EL (cell line): ENCODE measurements at places on chromosomes 5 and 9.
A peak's percentile ranks its signal among the peaks of the same experiment; 100 is the strongest.

DNA sequence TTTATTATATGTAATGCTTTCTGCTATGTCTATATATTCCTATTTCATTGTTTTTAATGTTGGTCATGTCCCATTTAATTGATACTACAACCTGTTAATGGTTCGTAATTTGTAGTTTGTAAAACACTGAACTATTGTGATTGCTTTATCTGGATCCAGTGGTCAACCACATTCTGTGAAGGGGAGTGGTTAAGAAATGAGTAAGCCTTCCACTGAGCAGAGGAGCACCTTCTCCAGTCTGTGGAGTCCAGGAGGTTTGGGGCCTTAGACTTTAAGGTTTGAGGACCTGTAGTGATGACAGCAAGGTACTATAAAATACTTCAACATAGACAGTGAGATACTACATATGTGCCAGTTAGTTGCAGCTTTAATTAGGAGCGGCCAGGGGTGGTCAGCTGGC, 67.7 kb upstream of the RAD23B start:
- peak; percentile 64 for DNase-seq

- peak; percentile 17 for DNase-seq
Observed at GRCh38 chr5:96093890-96094381, 132.3 kb upstream of the ELL2 start.

- DNase-seq = no peak
Observed at GRCh38 chr5:181109489-181110013, 21.4 kb downstream of the OR2V1 start.

DNA sequence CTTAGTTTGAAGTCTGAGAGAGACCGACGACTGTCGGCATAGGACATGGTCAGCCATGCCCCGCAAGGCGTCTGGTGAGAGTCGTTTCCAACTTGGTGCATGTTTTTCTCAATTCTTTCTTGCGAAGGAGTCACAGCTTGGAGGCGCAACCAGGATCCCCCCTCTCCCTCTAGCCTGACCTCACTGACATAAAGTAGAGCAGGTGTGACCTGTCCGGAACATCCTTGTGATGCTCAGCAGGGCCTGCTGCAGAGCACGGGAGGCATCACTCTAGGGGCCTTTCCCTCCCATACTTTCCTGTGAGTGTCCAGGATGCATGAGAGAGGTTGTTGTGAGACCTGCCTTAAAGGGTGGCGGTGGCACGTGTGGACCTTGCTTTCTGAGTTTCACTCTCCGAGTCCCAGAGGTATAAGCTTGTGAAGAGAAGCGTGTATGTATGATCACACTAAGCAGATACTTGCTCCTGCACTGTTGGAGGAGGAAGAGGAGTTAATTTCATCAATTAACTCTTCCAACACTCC, 5.0 kb downstream of the TENT4A start:
- DNase-seq = no peak

DNA sequence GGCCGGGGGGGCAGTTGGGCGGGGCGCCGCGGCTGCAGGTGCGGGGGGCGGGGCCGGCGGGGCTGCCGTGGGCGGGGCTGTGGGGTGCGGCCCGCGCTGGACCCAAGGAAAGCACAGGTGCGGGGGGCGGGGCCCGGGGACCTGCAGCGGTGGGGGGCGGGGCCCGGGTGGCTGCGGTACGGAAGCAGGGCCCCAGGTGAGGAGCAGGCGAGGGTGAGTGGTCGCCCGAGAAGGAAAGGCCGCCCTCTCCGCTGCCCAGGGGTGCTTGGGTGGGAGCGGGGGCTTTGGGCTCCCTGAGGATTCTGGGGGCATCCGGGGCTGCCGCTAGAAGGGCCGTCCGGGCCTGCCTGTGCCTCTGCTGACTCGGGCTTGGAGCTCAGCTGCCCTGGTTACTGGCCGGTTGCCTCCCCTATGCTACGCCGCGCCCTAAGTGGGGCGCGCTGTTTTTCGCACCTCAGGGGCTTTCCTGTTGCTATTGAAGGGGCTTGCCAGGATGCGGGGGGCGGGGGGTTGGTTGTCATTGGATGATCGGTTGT, 767 bp downstream of the RALGPS1 start:
- no peak for DNase-seq

DNA sequence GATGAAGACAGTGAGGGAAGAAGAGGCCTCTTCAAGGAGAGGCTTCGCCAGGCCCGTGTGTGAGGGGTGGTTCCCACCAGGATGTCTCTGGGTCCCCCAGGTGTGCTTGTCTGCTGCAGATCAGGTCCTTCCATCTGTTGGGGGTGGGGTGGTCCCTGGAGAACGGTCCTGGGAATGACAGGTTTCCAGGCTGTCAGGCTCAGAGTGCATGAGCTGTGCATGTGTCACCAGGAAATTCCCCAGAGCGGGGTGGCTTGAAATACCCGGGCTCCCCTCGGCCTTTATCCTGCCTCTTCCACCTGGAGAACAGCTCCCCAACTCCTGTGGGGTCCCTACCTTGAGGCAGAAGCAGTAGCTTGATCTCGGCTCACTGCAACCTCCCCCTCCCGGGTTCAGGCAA, 118.8 kb downstream of the GAPVD1 start:
- peak; percentile 29 for DNase-seq

- peak; percentile 26 for DNase-seq
Observed at GRCh38 chr9:109894921-109895758, 115.1 kb downstream of the PALM2AKAP2 start.

- DNase-seq = peak; percentile 72
Observed at GRCh38 chr9:35258660-35259474, 97.1 kb downstream of the UNC13B start.

DNA sequence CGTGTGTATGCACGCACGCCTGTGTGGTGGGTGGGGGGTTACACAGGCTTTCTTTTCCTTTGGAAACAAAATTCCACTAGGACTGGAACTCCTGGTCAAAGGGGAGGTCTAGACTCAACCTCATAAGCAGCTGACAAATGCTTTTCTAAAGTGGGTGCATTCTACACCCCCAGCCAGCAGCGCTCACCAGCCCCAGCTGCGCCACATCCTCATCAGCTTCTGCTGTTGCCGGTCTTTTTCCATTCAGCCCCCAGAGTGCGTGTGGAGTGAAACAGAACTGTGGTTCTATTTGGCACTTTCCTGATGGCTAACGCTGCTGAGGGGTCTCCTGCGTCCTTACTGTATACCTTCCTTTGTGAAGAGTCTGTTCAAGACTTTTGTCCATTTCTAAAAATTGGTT, 77.6 kb upstream of the SARDH start:
- no peak for DNase-seq

GRCh38 chr5:132505641-132506040, 15.1 kb upstream of the IRF1 start:
- DNase-seq = peak; percentile 43
